ENCODE measurements at places on chromosomes 13 and 19.

- no peak for DNase-seq
Measured at GRCh38 chr13:95250961-95251360, 50.3 kb downstream of the ABCC4 start.

DNA sequence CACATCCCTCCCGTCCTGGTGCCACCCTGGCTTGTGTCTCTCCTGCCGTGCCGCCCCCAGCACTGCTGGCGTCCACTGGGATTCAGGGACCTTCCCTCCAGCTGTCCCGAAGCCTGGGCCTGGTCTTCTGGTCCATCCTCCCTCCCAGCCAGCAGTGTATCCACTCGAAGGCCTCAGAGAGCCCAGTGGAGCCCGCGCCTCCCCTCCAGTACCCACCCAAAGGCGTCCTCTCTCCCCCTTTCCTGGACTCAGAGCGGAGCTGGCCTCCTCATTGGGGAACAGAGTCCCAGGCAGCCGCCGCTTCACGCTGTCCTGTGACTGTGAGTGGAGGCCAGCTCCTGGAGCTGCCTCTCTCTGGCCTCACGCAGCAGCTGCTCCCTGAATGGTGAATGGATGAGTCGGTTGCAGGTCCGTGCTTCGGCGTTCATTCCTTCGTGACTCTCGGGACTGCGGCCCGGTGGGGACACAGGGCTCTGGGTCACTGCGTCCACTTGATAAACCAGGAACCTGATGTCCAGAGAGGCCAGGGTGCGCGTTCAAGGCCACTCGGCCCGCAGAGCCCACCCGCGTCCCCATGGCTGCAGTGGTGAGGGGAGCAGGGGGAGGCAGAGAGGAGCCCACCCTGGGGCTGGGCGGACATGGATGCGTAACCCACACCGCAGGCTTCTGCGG lies 12.1 kb downstream of the ONECUT3 start:
- no peak for DNase-seq

DNA sequence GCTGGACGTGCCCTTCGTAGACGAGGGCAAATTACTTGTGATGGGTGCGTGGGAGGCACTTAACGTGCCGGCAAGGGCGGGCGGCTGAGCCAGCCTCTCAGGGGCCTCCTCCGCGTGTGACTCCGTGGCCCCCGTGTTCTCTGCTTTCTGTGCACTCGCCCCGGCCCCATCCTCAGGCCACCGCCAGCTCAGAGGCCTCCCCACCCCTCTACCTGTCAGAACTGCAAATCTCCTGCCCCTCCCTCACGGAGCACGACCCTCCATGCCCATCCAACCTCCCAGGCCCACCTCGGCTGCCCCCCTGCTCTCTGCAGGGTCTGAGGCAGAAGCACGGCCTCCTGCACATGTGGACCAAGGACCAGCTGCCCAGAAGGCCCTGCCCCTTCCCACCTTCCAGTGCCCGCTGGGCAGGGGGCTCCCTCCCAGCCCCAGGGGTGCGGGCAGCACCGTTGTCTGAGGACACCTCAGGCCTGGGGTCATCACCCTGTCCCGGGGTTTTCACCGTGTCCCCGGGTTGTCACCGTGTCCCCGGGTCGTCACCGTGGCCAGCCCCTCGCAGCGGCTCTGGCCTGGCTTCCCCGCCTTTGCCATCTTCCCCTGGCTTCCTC lies 44.5 kb downstream of the TMEM255B start:
- DNase-seq = no peak

DNA sequence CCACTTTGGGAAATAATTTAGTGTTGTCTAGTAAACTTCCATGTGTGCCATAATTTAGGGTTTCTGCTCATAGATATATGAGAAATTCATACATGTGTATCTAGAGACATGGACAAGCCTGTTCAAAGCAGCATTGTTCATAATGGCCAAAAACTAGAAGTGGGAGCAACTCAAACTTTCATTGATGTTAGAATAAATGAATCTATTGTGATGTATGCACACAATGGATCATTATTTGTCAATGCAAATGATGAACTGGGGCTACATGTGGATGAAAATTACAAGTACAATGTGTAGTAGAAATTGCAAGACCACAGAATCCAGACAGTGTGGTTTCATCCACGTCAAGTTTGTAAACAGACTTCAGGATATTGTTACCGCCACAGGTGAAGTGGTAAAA lies 284.7 kb downstream of the SLC7A1 start:
- DNase-seq = no peak

DNA sequence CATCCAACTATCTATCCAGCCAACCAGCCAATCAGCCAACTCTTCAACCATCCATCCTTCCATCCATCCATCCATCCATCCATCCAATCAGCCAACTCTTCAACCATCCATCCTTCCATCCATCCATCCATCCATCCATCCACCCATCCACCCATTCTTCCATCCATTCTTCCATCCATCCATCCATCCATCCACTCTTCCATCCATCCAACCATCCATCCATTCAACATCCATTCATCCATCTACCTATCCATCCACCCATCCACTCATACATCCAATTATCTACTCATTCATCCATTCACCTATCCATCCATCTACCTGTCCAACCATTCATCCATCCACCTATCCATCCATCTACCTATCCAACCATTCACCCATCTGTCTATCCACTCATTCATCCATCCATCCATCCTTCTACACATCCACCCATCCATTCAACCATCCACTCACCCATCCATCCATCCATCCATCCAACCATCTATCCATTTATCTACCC lies 9.4 kb downstream of the ARHGEF18 start:
- DNase-seq = no peak

DNA sequence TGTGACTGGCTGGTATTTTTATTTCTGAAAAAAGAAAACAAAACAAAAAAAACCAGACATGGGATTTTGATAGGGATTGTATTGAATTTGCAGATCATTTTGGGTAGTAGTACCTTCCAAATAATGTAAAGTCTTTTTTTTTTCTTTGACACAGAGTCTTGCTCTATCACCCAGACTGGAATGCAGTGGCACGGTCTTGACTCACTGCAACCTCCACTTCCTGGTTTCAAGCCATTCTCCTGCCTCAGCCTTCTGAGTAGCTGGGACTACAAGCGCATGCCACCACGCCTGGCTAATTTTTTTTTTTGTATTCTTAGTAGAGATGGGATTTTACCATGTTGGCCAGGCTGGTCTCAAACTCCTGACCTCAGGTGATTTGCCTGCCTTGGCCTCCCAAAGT lies 4.2 kb downstream of the ZNF101 start:
- DNase-seq = no peak

DNA sequence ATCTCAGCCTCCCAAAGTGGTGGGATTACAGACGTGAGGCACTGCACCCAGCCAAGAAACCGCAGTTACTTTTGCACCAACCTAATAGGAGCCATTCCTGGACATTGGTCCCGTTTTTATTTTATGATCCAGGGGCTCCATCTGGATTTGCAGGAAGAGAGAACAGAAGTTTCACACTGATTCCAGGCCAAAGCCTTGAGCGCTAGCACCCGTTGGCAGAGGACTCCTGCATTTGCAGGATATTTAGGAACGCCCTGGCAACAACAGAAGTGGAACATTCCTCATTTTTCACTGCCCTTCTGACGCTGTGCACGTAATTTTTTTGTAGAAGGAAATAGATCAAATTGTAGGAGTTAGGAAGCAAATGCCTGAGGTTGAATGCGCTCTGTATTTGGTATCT lies 11.7 kb upstream of the SULT2A1 start:
- no peak for DNase-seq

DNA sequence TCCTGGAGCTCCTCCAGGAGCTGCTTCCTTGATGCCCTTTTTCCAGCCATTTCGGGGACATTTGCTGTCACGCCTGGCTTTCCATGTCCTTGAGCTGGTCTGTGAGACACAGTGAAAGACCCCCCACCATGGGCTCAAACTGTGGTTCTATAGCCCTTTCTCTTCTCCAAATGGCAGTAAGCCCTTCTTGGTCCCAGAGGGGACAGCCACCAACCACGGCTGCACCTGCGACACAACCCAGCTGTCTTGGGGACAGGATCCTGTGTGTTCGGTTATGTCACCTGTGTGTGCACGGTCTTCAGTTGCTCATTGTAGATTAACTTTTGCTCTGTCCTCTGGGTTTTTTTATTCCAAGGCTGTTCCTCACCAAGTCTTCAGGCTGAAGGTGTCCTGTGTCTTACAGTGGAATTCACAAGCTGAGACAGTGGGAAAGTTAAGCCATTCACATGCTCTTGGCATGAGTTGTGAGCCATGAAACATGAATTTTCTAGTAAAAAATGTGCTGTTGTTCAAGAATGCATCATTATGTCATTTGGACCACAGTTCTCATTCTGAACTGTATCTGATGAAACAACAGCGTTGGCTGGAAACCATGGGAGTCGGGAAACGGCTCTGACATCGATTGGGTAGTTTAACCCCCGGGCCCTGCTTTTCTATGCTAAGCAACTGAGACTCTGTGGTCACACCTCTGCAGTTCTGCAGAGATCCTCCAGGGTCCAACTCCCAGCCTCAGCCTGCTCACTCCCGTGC lies 129.5 kb upstream of the MCF2L start:
- no peak for DNase-seq

Measured in T-cell (primary cell).